ENCODE measurements at places on chromosomes 6 and 20.
A peak's percentile ranks its signal among the peaks of the same experiment; 100 is the strongest.

- peak; percentile 62 for DNase-seq
These were observed 637 bp downstream of the MYLK4 start for GRCh38 chr6:2749969-2750600.

GRCh38 chr6:170117111-170117972, 173.5 kb downstream of the DLL1 start:
- no peak for DNase-seq

DNA sequence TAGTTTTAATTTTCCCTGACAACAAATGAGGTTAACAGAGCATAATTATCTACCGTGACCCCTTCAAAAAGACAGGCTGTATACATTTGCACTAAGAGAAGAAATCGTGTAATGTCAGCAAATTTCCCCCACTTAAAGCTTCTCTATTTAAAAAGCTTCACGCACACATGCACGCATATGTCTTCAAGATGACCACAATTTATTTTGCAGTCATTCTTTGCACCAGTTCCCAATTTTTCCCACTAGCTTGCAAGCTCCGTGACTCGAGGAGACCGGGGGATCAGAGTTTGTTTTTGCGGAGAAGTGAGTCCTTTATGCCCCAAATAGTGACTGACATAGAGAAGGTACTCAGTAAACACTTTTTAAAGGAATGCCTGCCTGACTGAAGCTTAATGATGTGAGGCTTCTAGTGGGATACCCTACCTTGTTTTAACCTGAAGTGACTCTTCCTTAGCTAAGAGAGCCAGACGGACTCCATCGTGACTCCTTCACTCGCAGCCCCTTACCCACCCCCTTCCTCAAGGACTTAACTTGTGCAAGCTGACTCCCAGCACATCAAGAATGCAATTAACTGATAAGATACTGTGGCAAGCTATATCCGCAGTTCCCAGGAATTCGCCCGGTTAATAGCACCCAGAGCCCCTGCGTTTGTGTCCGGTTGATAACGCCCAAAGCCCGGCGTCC, 9.3 kb upstream of the NQO2 start:
- DNase-seq, result peak; percentile 22

- DNase-seq, result no peak
These were observed 33.7 kb upstream of the TENT5A start for GRCh38 chr6:81786150-81786549.

DNA sequence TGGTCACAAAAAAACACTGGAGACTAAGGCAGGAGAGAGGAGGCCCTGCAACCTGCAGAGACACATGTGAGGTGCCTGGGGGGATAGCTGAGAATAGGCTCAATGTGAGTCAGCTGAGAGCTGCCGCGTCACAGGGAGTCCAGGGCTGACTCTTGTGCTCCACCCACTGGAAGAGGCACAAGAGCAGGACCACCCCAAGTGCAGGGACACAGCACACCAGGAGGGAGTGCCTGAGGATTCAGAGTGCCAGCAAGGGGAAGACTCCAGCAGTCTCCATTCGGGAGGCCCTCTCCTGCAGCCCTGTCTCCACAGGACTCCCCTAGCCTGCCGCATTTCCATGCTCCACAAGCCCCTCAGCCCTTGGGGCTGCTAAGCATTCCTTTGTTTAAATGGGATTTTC, 105.5 kb downstream of the HUS1B start:
- peak; percentile 6 for DNase-seq

DNA sequence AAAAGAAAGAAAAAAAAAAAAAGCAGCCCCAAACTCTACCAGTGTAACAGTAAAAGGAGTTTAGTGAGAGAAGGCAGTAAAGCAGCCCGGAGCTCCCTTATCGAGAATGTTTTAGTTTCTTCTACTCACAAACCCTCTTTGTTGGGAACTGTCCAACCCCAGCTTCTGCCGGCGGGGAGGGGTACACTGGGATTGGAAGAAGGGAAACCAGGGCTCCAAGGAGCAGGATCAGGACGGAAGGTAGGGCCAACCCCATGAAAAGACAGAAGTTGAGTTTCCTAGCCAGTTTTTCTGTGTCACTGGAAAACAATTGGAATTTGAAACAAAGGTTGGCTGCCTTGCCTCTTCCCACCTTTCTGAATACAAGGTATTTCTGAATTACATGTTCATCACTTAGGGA, 66.0 kb downstream of the KIZ start:
- DNase-seq, result no peak

- DNase-seq, result no peak
These were observed 95.5 kb downstream of the PRND start for GRCh38 chr20:4817230-4817671.

GRCh38 chr6:158471339-158471738, 88.6 kb upstream of the TMEM181 start:
- no peak for DNase-seq

GRCh38 chr6:84361372-84362192, 134.1 kb upstream of the CEP162 start:
- DNase-seq, result no peak

GRCh38 chr6:42374018-42374669, 77.6 kb downstream of the TRERF1 start:
- peak; percentile 64 for DNase-seq

- DNase-seq, result no peak
These were observed 5.3 kb downstream of the KCNB1 start for GRCh38 chr20:49477200-49477599.

DNA sequence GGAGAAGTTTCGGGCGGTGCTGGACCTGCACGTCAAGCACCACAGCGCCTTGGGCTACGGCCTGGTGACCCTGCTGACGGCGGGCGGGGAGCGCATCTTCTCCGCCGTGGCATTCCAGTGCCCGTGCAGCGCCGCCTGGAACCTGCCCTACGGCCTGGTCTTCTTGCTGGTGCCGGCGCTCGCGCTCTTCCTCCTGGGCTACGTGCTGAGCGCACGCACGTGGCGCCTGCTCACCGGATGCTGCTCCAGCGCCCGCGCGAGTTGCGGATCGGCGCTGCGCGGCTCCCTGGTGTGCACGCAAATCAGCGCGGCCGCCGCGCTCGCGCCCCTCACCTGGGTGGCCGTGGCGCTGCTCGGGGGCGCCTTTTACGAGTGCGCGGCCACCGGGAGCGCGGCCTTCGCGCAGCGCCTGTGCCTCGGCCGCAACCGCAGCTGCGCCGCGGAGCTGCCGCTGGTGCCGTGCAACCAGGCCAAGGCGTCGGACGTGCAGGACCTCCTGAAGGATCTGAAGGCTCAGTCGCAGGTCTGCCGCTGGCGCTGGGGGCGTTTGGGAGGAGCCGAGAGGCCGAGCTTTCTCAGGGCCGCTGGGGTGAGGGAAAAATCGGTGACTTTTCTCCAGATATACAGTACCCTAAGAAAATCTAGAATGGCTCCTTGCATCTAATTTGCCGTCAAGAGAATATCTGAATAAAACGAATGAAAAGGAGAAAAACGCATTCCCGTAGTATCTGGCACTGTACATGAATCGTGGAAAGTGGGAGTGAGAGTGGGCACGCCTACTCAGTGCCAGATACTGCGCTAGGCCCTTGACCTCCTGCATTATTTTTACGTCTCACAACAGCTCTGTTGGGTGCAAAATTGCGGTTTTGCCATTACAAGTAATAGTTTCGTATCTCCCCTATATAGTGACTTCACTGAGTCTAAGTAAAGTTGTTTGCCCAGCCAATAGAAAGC, 1.0 kb downstream of the CALHM6 start:
- DNase-seq, result peak; percentile 45

DNA sequence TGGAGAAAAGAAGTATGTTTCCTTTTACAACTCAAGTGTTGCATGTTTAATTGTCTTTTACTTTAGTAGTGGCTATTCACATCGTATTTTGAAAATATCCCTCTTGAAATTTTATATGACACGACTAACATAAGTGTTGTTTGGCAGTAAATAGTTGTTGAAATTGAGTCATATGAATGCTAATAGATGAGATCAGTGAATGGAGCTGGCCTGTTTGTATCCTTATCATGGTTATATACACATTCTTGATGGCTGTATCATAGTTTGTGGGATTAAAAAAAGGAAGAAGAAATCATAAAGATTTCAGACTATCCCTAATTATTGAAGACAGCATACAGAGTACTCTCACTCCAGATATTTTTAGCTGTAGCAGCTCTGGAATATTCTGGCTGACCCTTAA, 8.2 kb upstream of the RAE1 start:
- no peak for DNase-seq

DNA sequence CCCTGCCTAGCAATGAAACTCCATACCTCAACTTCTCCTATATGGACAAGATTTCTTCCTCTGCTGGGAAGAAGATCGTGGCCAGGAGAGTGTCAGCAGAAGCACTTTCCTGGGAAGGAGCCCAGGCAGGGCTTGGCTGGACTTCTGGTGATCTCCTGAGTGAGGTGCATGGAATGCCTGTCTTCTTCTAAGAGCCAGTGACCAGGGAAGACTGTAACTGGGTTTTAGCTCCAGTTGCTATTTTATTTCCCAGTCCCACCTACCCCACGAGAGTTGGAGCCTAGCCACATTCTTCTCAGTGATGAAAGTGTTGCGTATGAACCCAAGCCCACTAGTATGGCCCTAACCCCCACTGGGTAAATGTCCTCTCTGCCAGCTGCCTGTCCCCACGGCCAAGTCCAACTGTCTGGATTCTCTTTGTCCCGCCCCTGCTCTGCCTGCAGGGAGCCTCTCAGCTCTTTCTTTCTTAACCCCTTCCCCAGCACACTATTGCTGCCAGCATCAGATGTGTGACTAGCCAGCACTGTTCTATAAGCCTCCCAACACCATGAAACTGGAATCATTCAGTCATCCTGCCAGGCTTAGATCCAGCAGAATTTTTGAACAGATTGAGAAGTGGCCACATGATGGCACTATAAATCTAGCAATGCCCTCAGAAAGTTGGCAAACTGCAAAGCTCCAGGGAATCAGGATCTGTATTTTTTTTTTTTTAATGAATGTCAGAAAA, 69.8 kb upstream of the FAM184A start:
- DNase-seq, result no peak

- DNase-seq, result peak; percentile 43
These were observed 304.9 kb downstream of the CDH26 start for GRCh38 chr20:60262967-60263603.

DNA sequence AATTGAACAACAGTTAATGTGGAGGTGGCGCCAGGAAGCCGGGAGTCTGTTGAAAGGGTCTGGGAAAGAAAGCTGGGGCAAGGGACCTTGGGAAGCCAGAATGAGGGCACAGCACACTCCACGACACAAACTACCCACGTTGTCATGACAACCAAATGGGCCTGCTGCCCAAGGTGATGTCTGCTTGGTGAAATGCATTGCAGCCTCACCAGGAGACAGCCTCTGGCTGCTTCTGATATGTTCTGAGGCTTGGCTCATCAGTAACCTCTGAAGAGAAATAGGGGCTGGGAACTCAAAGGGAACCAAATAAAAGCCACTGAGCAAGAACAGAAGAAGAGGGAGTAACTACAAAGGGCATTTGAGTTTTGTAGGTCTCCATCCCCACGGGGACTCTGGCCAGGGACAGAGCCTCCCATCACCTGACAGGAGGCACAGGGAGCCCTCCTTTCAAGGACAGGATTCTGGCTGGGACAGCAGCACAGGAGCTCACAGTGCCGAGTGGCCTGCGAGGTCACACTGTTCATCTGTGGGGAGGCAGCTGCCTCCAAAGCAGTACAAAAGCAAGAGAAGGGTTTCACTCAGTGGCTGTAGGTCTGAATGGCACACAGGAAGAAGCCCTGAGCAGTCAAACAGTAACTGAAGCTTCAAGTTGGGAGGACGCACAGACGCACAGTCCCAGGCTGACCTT, 44.6 kb upstream of the KCNK16 start:
- no peak for DNase-seq

All from CD4-positive, alpha-beta T cell (primary cell).